NCI-H146 (cell line): ENCODE measurements at places on chromosomes 2 and 18.

GRCh38 chr2:140248623-140249022 lies 1468.4 kb upstream of the NXPH2 start:
- DNase-seq: no peak

DNA sequence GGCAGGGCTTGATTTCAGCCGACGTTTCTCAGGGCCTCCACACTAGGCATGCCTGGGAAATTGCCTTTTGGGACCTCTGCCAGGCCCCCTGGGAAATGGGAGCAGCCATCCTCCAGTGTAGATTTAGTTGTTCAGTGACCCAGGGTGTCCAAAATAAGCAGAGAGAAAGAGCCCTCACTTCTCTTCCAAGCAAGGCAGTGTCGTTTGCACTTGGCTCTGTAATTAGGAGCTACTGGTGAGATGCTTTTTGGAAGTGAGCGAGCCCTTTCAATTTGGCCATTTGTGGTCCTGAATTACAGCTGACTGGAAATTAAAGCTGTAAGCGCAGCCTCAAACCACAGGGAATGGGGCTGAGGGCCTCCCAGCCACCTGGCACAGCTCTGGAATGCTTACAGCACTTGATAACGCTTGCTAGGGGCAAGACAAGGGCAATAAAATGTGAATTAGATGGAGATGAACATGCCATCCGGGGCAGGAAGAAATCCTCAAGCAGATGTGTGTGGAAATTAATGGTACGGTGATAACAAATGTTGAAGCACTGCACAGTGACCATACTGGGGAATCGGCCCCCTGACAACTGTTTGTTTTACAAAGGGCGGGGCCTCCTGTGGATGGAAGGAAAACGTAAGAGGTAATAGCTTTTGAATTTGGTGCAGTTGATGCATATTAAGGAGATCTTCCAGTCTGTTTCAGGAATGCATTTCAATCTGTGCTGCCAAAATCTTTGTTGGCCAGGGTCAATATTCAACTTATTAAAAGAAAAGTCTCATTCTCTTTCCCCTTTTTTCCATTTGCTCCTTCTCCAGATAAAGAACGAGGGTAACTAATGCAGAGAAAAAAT lies 173.1 kb downstream of the UXS1 start:
- peak; percentile 69 for DNase-seq

GRCh38 chr2:5720426-5720825 lies 28.2 kb downstream of the SOX11 start:
- peak; percentile 5 for DNase-seq

GRCh38 chr2:166628478-166629136 lies 134.6 kb upstream of the SCN7A start:
- no peak for DNase-seq

GRCh38 chr2:10554961-10555809 lies 107.1 kb upstream of the ODC1 start:
- no peak for DNase-seq

DNA sequence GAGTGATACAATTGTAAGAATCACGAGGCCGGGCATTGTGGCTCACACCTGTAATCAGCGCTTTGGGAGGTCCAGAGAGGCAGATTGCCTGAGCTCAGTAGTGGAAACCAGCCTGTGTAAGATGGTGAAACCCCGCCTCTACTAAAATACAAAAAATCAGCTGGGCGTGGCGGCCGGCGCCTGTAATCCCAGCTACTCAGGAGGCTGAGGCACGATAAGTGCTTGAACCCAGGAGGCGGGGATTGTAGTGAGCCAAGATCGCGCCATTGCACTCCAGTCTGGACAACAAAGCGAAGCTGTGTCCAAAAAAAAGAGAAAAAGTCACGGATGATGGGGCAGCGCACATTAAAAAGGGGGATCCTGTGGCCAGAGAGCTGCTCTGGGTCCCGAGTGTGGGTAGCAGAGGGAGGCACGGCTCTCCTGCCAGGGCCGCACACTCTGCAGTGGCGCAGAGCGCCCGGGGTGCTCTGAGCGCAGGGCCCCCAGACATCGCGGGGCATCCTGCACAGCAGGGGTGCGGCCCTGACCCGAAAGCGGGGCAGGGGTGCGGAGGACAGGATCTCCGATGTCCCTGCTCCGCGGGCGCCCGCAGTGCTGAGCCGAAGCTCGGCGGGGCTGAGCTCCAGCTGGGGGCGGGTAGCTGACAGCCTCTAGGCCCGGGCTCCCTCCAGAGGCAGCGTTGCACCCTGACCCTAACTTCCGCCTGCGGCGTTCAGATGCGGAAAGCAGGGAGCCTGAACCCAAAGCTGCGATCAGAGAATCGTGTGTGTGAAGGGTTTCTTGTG lies 30.4 kb upstream of the RAB6D start:
- DNase-seq: peak; percentile 37

- no peak for DNase-seq
Observed at GRCh38 chr2:172481507-172482262, 54.3 kb downstream of the ITGA6 start.

GRCh38 chr2:104923665-104924064 lies 69.8 kb downstream of the POU3F3 start:
- no peak for DNase-seq

GRCh38 chr2:39803839-39804238 lies 24.8 kb upstream of the THUMPD2 start:
- DNase-seq: no peak
